ENCODE measurements at places on chromosomes 12 and 14.

- no peak for DNase-seq
These were observed 37.3 kb downstream of the KIF21A start for GRCh38 chr12:39405580-39405979.

- no peak for DNase-seq
These were observed 2.0 kb downstream of the SIX1 start for GRCh38 chr14:60647081-60647836.

GRCh38 chr12:119071638-119072231, 90.4 kb downstream of the SRRM4 start:
- no peak for DNase-seq

- peak; percentile 63 for DNase-seq
These were observed 20.2 kb upstream of the KRT8 start for GRCh38 chr12:52924764-52925716.

GRCh38 chr12:112096667-112097066, 11.9 kb downstream of the NAA25 start:
- DNase-seq, result peak; percentile 62

GRCh38 chr12:48451372-48451771, 21.0 kb upstream of the ANP32D start:
- no peak for DNase-seq

GRCh38 chr12:105899589-105899988, 239.2 kb downstream of the NUAK1 start:
- DNase-seq, result no peak

GRCh38 chr12:96570579-96570978, 81.2 kb downstream of the CFAP54 start:
- no peak for DNase-seq

- no peak for DNase-seq
These were observed 15.3 kb downstream of the KRT2 start for GRCh38 chr12:52636592-52637258.

- no peak for DNase-seq
These were observed 60.1 kb upstream of the OTX2 start for GRCh38 chr14:56870336-56870735.

- DNase-seq, result no peak
These were observed 113.3 kb downstream of the BCL11B start for GRCh38 chr14:99158646-99159165.

DNA sequence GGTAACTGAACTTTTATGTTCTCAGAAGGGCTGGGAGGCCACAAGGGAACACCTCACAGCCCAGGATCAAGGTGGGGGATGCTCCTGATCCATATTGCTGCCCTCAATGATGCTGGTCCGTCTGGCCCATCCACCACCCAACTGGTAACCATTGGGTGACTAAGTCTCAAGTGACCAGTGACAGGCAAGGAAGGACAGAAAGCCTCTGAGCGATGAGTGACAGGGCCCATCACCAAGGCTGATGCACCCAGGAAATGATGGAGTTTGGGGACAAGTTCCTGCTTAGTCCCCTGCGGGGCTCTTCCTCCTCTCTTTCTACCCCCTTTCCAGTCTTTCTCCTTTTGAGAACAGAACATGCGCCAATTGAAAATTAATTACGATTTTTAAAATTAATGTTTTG, 2.6 kb upstream of the MMP19 start:
- no peak for DNase-seq

DNA sequence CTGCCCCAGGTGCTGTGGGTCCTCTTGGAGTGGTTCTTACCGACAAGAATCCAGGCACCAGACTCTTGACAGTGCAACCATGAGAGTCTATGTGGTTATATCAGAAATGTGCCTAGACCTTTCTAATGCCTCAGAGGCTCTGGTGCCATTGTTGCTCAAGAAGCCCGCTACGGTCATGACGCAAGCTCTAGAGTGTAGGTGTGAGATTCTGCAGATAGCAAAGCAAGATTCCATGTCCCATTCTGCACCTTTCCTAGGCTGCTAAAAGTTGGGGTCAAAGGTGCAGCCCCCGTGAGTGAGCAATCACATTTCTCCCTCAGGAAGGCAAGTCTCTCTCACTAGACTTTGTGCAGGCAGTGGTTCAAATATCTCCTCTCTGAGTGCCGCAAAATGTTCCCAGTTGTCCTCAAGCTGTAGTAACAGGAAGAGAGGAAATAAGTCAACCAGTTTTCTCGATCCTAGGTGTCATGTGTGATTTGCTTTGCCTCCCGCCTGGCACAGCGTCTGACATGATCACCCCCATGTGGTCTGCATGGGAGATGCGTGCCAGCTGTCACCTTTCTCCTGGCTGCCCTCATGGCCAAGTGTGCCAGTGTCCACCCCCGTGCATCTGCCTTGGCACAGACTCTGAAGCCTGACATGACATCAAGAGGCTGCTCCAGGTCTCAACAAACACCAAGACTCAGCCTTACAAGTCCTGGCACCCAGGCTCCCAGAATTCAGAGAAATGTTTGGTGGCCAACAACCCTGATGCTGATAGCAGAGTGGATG, 122.5 kb upstream of the COCH start:
- DNase-seq, result no peak

GRCh38 chr12:34607520-34608195, 585.4 kb downstream of the ALG10 start:
- peak; percentile 1 for DNase-seq

DNA sequence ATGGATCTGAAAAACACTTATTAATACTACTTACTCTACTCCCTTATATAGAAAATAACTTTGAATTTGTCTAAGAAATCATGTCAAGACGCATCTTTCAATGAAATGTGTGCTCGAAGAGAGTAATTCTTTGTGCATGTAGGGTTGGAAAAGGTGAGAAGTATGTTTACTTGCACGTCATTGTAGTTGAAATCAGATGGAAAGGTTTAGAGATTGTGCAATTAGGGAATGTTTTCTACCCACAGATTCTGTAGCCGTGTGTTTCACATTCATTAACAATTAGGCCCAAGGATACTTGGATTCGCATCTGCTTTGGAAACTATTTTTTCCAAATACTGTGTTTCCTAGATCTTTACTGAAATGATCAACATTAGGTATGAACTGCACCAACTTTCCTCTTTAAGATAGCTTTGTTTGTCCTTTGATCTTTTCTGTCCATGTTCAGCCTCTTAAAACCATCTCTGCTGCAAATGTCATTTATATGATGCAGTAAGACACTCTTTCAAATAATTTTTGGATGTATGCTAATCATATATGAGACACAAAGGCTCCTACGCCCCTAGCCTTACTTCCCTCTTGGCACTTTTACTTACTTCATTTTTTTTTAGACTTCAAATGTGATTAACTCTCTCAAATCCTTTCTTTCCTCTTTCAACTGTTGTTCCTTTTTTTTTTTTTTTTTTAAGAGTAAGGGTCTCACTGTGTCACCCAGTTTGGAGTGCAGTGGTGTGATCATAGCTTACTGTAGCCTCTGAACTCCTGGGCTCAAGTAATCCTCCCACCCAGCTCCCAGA, 58.0 kb upstream of the PSMA6 start:
- DNase-seq, result no peak

DNA sequence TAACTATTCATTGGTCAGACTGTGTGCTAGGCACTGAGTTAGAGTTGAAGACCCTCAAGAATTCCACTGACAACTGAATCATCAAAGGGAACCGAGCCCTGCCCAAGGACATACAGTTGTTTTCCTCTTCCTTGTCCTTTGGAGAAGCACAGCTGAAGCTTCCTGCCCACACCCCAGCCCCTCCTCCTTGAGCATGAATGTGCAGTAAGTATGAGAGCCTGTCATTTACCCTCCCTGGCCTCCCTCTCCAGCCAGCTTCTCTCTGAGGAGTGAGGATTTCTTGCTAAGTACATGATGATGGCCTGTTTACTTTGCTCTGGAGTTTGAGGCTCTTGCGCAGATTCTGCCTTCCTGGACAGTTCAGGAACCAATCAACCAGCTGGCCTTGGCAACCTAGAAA, 235.2 kb downstream of the CACNA1C start:
- no peak for DNase-seq

DNA sequence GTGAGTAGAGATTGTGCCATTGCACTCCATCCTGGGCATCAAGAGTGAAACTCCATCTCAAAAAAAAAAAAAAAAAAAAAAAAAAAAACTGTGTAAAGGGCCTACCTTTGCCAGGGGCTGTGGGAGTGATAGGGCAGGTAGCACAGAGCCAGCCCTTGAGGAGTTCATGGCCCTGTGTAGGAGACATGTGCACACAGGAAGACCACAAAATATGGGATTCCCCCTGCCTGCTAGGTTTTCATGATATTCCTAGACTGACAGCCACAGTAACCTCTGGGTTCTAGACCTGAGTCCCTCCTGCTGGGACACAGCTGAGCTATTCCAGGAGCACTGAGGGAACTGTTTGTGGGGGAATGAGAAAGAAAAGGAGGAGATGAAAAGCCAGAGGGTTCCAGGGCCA, 8.3 kb upstream of the SPTSSA start:
- DNase-seq, result no peak

- DNase-seq, result peak; percentile 80
These were observed 17.0 kb downstream of the CAMKK2 start for GRCh38 chr12:121279507-121279915.

GRCh38 chr12:67648521-67649260, at the start of gene DYRK2:
Gene DYRK2 (plus strand): TSS chr12:67648745. CDS start chr12:67649134, 389 bp downstream.
- DNase-seq, result peak; percentile 92

DNA sequence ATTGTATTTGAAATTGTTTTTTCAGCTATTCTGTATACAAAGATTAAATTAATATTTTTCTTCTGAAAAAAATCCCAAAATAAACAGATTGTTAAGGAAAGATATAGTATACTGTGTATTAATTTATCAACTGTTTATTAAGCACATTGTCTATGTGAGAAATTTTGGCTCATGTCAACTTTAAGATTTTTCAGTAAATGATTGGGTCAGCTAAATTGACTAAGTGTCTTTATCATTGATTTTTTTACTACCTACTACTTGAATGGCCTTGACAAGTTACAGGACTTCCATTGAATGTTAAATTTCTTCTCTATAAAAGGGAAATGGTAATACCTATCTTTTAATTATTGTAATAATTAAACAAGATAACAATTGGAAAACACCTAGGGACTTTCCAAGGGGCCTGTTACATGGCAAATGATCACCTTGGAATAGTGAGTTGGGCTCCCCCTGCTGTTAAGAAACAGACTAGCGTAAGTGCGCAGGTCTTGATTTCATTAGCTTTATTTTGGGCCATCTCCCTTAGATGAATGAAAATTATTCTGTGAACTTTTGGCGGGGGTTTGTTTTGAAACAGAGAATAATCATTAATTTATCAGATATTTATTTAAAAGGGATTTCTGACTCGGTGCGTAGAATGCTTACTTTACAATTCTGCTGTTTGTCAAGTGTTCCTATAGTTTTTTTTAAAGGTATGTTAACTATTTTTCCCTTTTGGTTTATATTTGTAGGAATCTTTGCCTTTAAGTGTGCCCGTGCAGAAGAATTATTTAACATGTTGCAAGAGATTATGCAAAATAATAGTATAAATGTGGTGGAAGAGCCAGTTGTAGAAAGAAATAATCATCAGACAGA, 14.5 kb upstream of the CCT2 start:
- DNase-seq, result peak; percentile 41

GRCh38 chr12:52346593-52346992, 20.7 kb downstream of the KRT85 start:
- DNase-seq, result no peak

DNA sequence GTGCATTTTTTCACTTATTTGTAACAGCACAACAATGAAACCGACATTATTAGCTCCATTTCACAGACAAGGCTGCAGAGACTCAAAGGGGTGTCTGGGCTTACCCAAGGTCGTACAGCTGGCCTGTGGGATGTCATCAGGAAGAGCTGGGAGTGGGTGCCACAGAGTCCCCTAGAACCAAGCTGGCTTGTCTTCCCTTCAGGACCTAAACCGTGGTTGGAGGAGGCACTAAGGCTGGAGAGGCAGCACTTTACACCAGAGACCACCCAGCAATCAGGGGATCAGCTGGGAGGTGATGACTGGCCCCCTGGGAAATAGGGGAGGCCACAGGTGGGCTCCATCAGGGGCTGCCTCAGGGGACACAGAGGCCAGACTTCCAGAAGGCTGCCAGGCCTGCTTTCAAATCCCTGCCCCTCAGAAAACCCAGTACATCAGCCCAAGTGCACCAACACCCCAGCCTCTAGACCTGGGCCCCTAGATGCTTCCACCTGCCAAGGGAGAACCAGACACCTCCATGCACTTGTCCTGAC, 28.3 kb downstream of the DIO3 start:
- no peak for DNase-seq

DNA sequence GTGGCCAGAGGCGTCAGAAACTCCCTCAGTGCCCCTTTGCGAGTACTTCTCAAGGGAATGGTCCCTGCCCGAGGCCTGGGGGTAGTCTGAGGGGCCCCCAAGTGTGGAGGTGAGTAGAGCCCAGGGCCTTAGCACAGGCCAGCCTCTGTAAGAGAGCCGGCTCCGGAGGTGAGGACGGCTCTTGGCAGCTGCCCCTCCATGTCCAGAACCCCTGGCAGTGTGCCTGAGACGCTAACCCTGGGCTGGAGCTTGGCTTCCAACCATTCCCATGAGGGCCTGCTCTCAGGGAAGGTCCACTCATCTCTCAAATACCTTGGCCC, 61.7 kb downstream of the PRMT8 start:
- DNase-seq, result no peak

GRCh38 chr12:2291182-2291832, 238.5 kb downstream of the CACNA1C start:
- DNase-seq, result no peak

DNA sequence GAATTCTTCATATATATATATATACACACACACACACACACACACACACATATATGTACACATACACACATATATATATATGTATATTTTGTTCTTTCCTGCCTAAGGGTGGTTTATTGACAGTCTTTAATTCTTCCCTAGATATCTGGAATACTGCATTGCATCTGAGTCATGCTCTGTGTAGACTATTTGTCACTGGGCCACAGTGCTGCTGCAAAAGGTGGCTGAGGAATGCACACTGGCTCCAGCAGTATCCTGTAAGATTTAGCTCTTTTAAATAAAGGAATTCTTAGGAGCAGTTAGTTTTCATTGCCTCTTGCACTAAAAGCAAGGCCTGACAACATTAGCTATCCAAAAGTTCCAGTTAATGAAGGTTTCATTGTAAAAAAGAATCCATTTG, 200.9 kb downstream of the APAF1 start:
- peak; percentile 11 for DNase-seq

DNA sequence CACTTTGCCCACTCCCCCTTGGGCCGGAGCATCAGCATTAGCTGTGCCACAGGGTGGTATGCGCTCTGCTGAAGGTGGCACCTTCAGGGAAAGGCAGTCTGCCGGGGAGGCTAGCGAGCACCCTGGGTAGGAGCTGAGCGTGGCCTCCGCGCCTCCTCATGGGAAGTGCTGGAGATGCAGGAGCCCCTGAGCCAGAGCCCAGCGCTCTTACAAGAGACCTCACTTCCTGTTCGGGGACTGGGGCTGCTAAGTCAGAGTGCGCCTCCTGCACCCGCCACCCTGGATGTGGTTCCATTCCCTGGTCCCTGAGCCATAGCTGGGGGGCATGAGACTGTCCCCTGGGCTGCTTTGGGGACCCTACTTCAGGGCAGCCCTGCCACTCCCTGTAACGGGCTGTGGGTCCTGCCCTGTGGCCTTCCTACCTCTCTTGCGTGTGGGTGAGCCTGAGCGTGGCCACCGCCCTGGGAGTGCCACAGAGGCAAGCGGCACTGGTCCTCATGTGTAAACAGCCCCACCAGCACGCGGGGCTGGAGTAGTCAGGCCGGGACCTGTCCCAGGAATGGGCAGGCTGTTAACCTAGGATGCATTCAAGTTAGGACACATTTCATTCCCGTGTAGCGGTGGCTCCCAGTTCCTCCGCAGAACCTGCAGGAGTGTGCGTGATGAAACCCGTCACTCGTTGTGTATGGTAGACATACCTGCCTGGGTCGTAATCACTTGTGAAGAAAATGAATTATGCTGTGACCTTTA, 19.4 kb downstream of the COA8 start:
- no peak for DNase-seq

Measured in AG08396 (cell line).